Activated CD8-positive, alpha-beta memory T cell treated with anti-CD3 and anti-CD28 coated beads, Interleukin-2, amount 10 ng/mL, durations not matched to agents 7 days and 5 days (primary cell): ENCODE measurements at places on chromosomes 4 and X. TPM values are rescaled to one million over a fixed set of nuclear protein-coding genes. Genes with fewer than 3 reads are reported as not detected.

Gene CXCL5
- total RNA-seq = not detected

Gene DUSP21
- total RNA-seq = not detected

Gene CT83
- total RNA-seq = not detected

Gene USP17L19
- not detected for total RNA-seq

Gene FAM199X
- total RNA-seq = 12.1 TPM
